Breast epithelium (tissue), 4 donors: ENCODE measurements at places on chromosomes 2 and 18. TPM values are rescaled to one million over a fixed set of nuclear protein-coding genes. Genes with fewer than 3 reads are reported as not detected.

RALBP1 gene
- 91.2 TPM for total RNA-seq

DNA sequence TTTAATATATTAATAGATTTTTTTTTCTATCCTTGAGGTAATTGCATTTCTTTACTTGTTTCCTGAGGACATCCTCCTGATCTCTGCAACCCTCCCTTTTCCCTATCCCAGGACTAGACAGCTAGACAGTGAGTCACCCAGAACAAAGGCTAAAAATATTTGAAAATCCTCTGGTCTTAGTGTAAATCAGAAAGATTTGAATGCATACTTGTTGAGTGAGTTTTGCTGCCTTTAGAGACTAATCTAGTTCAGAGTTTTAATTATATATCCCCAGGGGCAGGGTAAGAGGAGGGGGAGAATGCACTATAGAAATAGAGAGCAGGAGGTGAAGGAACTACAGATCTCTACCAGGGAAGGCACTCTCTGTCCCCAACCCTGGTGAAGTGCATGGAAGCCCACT lies 202.3 kb upstream of the TCF4 start:
- DNase-seq, result no peak

GRCh38 chr2:205133544-205133943 lies 548.8 kb upstream of the NRP2 start:
- no peak for DNase-seq

DNA sequence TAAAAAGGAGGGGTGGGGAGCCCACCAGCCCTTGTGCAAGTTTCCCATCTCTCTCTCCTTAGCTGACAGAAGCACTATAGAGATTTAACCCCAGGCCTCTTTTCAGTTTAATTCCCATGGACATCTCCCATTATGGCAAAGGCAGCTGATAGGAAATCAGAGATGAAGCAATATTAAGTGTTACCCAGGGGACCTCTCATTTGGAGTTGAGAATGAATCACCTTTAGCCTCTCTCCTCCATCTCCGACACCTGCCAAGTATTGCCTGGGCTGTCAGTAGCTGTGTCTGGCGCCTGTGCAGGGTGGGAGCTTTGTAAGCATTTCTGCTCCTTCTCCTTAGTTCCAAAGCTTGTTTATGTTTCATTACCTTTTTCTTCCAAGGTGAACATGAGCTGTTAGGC lies 109.0 kb downstream of the AQP4 start:
- no peak for DNase-seq

DNA sequence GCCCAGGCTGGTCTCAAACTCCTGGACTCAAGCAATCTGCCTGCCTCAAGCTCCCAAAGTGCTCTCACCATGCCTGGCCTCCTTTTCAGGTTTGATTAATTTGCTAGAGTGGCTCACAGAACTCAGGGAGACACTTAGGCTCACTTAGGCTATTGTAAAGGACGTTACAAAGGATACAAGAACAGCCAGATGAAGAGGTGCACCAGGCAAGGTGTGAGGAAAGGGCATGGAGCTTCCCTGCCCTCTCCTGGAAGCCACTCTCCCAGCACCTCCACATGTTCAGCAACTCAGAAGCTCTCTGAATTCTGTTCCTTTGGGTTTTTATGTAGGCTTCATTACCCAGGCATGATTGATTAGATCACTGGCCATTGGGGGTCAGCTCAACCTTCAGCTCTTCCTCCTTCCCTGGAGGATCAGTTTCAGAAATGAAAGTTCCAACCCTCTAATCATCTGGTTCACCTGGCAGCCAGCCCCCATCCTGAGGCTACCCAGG lies 78.7 kb upstream of the RGPD5 start:
- DNase-seq, result peak; percentile 43

- no peak for DNase-seq
Measured at GRCh38 chr18:55102501-55102900, 143.2 kb upstream of the CCDC68 start.

GRCh38 chr2:42917425-42917927 lies 125.1 kb upstream of the HAAO start:
- DNase-seq, result peak; percentile 64

DNA sequence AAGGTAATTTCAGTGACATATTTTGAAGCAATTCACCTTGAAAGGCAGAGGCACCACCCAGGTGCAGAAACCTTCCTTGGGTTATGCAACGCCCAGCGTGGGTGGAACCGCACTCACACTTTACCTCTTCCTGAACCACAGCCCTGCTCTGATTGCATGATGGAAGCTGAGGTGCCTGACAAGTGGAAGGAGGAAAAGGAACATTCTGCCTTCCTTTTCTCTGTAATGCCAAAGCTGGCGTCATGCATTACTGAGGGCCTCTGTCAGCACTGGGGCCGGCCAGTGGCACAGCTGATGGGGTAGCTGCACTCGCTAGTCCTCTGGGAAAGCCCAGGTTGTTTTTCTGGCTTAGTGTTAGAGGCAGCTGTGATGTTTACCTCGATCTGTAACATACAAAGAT lies 266.5 kb downstream of the NEDD4L start:
- DNase-seq, result peak; percentile 90

SLC66A3 gene
- total RNA-seq, result 111 TPM

DNA sequence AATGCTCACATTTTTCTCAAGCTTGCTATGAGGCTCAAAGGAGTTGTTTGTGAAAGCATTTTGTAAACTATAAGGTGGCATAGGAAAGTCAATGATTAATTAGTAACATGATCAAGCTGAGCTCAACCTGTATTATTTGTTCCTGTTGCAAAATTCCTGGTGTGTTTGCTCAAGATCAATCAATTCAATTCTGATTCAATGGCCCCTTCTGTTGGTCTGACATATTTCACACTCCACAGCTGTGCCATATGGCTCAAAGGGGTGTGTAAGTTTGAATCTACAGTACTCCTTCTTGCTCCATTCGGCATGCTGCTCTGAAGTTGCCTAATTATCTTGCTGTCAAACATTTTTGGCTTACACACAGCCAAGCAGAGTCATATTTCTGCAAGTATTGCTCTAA lies 341.6 kb upstream of the LRP1B start:
- no peak for DNase-seq

- no peak for DNase-seq
Measured at GRCh38 chr2:145060876-145061275, 541.0 kb upstream of the ZEB2 start.

DNA sequence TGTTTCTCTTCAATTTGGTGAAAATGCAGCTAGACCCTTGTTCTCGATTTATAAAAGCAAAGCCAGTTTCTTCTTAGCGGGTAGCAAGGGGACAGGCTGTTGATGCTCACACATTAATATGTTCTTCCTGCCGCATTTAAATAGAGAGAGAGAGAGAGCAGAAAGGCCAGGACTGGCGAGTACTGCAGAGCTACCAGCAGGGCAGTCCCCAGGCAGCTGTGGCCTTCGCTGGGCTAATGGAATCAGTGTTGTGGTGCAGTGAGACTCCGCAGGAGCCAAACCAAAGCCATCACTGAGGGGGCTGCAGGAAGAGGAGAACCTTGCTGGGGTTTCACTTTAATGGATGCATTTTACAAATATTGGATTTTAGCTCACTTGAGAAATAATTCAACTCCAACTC lies 223.6 kb downstream of the ACTR3 start:
- no peak for DNase-seq

GRCh38 chr2:100548771-100549170 lies 14.0 kb upstream of the PDCL3 start:
- DNase-seq, result no peak

DNA sequence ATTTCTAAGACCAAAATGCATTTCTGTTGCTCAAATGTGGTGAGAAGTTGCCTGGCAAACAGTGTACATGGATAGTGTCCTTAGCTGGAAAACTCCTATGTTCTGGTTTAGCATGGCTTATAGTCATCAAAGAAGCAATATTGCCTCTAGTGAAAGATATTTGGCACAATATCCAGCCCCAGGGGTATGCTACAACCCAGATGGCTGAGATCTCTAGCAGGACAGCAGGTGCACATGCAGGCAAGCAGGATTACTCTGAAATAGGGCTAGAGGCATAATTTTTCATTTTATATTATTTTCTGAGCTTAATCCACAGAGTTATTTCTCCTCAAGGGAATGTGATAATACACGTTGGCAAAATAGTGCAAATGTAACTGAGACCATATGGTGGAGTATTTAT lies 34.0 kb downstream of the CCDC195 start:
- no peak for DNase-seq

- no peak for DNase-seq
Measured at GRCh38 chr2:219661197-219661954, 33.9 kb downstream of the SLC4A3 start.

- no peak for DNase-seq
Measured at GRCh38 chr2:70525032-70525431, 28.6 kb downstream of the TGFA start.

DNA sequence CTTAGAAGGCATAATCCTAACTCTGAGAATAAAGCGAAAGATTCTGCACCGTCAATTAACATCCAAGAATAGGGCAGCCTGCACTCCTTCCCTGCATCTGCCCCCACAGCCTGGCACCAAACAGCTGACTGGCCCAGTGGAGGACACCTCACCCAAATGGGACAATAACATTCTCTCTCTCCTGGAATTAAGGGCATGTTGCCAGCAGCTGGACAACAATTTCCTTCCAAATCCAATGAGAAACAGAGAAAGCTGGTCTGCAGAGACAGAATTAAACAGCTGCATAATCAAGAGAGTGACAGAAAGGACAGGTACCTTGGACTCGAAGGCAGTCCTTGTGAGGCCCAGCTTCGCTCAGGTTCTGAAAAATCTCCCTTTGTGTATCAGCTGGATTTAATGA lies 15.0 kb downstream of the COX7A2L start:
- DNase-seq, result no peak

GRCh38 chr2:176885001-176885643 lies 327.5 kb upstream of the HNRNPA3 start:
- no peak for DNase-seq

HADHA gene
- total RNA-seq, result 139 TPM

DNA sequence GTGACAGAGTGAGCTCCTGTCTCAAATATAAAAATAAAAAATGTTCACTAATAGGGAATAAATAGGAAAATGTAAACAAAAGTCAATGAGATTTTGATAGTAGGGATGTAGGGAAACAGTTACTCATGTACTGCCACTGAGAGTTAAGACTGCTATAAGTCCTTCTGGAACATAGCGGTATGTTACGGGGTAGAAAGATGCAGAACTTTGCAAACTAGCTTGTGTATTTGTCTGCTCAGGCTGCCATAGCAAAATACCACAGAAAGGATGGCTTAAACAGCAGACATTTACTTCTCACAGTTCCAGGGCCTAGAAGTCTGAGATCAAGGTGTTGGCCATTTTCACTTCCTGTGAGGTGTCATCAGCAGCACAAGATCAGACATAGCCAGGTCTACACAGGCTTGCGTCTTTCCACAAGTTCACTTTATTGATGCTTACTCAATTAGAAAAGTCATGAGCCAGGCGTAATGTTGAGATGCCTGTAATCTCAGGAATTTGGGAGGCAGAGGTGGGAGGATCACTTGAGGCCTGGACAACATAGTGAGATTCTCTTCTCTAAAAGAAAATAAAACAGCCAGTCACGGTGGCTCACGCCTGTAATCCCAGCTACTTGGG lies 8.8 kb downstream of the TXNDC2 start:
- no peak for DNase-seq

DNA sequence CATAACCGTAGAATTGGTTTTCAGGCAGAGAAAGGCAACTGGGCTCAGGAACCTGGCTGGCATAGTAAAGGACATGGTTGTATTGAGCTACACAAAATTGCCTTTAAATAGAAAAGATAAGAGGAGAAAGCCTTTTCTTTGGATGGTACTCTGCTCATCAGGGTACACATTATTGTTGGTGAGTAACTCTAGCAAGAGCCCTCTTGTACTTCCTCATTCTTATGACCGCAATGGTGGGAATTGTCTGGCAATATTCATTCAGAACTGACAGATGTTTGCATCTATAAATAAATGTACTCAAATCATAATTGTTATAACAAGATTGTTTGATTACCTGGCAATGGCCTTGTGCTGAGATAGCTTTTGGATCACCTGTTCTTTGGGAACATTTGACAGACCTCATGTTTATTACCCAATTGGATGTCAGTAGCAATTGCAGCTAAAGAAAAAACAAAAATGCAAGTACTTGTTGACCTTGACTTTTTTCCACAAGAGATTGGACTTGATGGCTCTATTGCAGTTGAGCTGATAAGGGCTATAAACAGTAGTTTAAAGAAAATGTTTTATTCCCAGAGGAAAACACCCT lies 43.9 kb downstream of the MEIS1 start:
- DNase-seq, result no peak

GRCh38 chr2:158570869-158571268 lies 114.1 kb downstream of the PKP4 start:
- DNase-seq, result no peak

GRCh38 chr2:89818873-89819272 lies 1127.4 kb downstream of the RPIA start:
- no peak for DNase-seq

GRCh38 chr2:10380048-10380926 lies 67.8 kb downstream of the ODC1 start:
- no peak for DNase-seq

- no peak for DNase-seq
Measured at GRCh38 chr2:2046497-2046896, 284.6 kb downstream of the MYT1L start.

GRCh38 chr18:79367989-79368388 lies 27.7 kb upstream of the NFATC1 start:
- DNase-seq, result no peak

CGREF1 gene
- total RNA-seq, result 3.2 TPM

C1GALT1C1L gene
- total RNA-seq, result 2.0 TPM

GRCh38 chr2:61905372-61906185 lies at the start of gene COMMD1:
TSS of gene COMMD1 (plus strand) at chr2:61905674. CDS start at chr2:61905679, 5 bp downstream.
- DNase-seq, result peak; percentile 59

- DNase-seq, result no peak
Measured at GRCh38 chr2:1798115-1798784, 53.9 kb upstream of the PXDN start.
